Nucleus accumbens (tissue), 56 donors: ENCODE measurements at places on chromosomes 2 and 18.

GRCh38 chr2:23691106-23691470, 235.8 kb downstream of the ATAD2B start:
- no peak for DNase-seq

- no peak for DNase-seq
Observed at GRCh38 chr2:235776531-235776930, 282.7 kb downstream of the AGAP1 start.

DNA sequence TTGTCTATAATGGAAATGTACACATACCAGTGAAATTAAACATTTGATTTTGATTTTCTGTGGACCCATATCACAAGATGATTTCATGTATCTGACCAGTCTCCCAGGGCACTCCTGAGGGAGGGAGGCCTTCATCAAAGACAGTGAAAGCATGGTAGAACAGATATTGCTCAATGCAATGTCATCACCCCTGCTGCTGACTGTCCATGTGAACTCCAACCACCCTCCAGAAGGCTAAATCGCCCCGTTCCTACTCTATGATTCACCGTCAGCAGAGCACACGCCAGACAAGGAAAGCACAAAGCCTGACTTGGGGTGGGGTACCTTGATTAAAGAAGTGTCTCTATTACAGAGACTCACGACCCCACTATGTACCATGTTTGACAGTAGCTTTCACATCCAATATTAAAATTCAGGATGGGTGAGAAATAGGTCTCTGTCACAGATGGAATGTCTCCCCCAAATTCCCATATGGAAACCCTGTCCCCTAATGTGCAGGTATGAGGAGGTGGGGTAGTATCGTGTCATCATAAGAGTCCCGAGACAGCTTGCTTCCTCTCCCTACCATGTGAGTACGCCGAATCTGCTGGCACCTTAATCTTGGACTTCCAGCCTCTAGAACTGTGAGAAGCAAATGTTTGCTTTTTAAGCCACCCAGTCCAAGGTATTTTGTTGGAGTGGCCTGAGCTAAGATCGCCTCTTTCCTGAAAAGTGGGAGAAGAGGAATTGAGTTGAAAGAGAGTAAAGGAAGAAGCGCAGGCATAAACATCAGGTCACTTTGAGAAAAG, 42.4 kb downstream of the CYB5A start:
- DNase-seq, result no peak

- no peak for DNase-seq
Observed at GRCh38 chr18:48393776-48394175, 15.4 kb downstream of the ZBTB7C start.

DNA sequence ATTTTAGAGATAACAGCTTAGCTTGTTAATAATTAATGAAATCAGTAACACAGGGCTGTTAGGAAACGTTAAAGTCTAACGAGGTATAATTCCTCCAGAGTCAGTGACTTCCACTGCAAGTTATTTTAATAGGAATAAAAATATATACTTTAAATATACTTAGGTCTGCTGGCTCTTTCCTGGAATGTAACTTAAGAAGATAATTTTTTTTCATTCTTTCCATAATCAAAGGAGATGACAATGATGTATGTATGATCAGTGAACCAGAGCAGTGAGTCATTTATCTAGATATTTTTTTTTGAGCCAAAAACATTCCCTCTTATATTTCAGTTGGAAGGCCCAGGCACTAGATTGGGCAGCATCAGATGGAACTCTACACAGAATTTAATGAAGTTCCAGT, 104.2 kb upstream of the LYPD1 start:
- no peak for DNase-seq
